Epithelial cell of alveolus of lung (primary cell): ENCODE measurements at places on chromosomes 2 and 18. TPM values are rescaled to one million over a fixed set of nuclear protein-coding genes. Genes with fewer than 3 reads are reported as not detected.

FAHD2B gene
- total RNA-seq = 4.3 and 13.8 TPM in 2 replicates

SNED1 gene
- total RNA-seq = 9.7 and 151 TPM in 2 replicates

MOGAT1 gene
- total RNA-seq = not detected in 2 replicates

MDH1B gene
- total RNA-seq = 0.26 and 1.3 TPM in 2 replicates
